ENCODE measurements at places on chromosomes 12 and 14.

GRCh38 chr14:38556252-38556651 lies 300.4 kb upstream of the CLEC14A start:
- no peak for DNase-seq

GRCh38 chr12:119446459-119446858 lies 111.9 kb downstream of the CCDC60 start:
- no peak for DNase-seq

DNA sequence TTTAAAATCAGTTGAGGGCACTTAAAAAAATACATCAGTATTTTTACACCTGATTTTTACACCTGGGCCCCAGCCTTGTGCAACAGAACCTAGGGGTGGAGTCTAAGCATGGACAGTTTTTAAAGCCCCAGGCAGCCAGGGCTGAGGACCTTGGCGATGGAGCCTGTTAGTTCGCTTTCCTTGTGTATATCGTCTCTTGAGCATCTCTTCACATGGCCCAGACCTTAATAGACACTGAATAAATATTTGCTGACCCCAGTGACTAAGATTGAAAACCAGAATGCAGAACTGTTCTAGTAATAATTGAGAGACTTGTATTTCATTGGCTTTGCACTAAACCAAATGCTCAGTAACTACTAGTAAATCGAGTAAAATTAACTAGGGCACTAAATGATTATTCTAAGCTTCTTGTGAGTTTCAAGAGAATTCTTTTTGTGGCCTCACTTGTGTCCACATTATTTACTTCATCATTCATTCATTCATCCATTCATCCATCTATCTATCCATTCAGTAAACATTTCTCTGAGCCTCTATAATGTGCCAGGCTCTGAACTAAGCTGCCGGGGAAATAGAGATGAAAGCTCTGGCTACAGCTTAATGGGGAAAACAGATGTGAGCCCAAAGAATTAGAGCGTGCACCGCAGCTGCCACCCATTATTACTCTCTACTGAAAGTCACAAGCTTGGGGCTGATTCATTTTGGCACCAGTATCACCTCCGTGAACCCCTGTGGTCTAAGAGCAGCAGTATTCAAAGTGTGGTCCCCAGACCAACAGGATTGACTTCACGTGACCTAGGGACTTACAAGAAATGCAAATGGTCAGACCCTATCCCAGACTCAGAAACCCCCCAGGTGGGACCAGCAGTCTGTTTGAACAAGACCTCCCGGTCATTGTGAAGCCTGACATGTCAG lies 30.7 kb upstream of the BCL7A start:
- peak; percentile 62 for DNase-seq

DNA sequence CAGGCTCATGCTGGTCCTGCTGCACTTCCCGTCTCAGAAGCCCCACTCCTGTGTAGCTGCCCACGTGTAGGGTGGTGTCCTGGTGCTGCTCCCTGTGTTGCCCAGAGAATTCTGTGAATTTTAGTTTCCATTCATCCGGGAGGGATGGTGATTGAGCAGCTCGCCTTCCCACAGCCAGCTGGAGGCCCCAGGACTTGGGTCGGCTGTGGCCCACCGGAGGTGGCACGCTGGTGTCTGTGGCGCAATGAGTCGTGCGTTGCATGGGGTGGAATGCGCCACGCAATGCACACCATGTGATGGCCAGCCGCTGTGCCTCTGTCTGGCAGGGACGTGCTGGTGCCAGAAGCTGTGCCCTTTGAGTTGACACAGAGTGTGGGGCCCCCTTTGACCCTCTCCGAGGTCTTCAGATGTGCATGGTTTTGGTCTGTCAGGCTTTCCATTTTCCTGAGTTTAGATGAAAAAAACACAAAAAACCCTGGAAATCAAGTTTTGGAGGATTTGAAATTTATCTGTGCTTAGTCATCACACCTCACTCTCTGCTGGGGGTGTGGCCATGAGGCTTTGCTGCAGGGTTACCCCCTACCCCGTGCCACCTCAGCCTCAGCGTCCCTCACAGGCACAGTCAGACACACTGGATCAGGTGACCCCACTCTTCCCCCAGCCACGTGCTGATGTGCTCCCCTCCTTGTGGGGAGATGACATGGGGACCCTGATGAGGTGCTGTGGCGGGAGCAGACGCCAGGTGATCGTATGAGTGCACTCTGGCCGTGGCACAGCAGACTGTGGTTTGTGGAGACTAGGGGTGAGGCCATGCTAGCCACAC lies 64.6 kb downstream of the EP400 start:
- no peak for DNase-seq

GRCh38 chr12:51811203-51812202 lies 37.0 kb downstream of the FIGNL2 start:
- DNase-seq: no peak

- DNase-seq: no peak
These were observed 10.5 kb downstream of the TCL1B start for GRCh38 chr14:95696741-95697140.

DNA sequence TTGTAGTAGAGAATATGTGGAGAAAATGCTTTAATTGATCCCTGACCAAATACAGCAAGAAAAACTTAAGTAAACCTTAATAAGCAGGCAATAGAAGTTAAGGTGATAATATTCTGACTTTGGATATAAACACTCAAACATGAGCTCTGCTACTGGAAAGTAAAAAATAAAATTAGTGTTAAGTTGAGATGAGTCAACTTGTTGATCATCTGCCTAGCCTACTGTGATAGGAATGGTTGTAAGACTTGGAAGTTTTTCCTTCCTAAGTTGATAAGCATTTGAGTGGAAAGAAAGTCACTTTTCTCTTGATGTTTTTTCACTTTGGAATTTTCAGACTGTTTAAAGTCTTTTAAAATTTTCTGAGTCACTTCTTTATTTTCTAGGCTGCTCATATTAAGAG lies 26.0 kb downstream of the ADIPOR2 start:
- DNase-seq: no peak

DNA sequence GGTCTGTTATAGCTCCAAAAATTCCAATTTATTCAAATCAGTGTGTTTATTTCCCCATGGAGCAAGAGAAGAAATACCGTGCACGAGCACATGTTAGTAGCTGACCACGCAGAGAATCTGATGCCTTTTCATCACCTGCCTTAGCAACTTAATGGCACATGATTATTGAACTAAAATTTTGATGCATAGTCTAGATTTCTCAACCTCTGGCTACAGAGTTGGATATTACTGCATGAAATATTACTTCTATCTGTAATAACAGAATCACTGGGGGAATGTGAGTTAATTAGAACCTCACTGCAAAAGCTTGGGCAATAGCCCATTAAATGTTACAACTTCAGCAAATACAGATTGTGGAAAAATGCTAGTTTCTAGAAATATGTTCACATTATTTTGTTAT lies 335.8 kb downstream of the FLRT2 start:
- no peak for DNase-seq

GRCh38 chr14:55973285-55973800 lies 144.9 kb upstream of the PELI2 start:
- DNase-seq: no peak

DNA sequence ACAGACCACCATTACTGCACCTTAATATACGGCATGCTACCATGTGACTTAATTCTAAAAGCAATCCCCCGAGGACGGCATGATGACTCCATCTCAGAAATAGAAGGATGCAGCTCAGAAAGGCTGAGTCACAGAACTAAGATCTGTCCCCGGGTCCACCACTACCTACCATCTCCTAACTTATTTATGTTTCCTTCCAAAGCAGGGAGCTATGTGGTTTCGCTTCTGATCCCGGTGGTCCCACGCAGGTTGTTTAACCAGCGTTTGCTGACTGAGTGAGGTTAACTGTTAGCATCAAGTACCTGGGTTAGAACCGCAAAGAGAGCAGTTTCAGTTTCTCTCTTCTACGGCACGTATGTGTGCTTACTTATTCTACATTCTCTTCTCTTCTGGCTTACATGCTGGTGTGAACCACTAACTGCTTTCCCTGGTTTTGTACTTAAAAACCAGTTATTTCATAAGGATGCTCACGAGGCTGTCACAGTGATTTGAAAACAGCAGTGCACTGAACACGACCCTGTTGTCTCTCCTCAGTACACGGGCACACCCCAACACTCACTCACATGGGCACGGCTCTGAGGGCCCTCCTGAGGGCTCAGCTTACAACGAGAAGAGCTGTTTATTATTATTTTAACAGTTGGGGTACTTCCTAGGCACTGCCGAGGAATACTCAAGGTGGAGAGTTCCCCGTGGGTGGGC lies 66.7 kb downstream of the CCDC88C start:
- DNase-seq: peak; percentile 79

- DNase-seq: no peak
These were observed 51.3 kb upstream of the GALNT9 start for GRCh38 chr12:132380641-132381040.

- no peak for DNase-seq
These were observed 162.7 kb downstream of the ETV6 start for GRCh38 chr12:11812241-11812585.

GRCh38 chr12:124678421-124678893 lies 111.0 kb upstream of the NCOR2 start:
- DNase-seq: no peak

- DNase-seq: no peak
These were observed 212.1 kb upstream of the RTL1 start for GRCh38 chr14:101115652-101116051.

DNA sequence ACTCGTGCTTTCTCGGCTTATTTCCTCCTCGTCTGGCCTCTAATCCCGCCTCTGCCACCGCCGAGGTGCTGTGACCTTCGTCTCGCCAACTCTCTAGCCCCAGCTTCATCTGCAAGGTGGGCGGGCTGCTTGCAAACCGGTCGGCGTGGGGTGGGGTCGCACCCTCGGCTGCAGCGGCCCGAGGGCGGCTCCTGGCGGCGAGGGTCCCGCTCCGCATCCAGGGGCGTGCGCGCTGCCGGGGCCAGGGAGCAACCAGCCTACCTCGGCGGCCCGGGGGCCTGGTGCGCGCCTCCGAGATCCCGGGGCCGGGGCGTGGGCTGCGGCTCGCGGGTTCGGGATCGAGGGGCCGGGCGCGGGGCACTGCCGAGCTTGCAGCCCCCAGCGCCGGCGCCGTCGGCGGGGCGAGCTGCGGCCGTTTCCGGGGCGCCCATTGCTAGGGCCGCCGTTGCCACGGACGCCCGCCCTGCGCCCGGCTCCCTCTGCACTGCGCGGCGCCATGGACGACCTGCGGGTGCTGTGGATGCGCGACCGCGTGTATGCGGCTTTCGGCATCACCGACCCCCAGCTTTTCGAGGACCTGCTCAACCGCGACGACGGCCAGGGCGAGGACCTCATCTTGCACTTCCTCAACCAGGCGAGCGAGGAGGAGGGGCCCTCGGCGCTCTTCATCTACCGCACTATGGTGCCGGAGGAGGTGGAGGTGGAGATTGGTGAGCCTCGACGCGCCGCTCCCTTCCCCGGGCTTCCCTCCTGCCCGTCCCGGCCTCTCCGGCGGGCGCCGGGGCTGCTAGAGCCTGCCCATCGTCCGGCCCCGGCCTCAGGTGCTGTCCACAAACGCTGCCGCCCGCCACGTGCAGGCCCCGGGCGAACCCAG lies at the start of gene DNAH10:
Gene DNAH10, plus strand, starts transcription at position 461 of the 874 bp plus-strand sequence. Its CDS starts 36 bp downstream, at position 497.
- peak; percentile 68 for DNase-seq

GRCh38 chr14:91516663-91517388 lies 6.7 kb upstream of the PPP4R3A start:
- no peak for DNase-seq

DNA sequence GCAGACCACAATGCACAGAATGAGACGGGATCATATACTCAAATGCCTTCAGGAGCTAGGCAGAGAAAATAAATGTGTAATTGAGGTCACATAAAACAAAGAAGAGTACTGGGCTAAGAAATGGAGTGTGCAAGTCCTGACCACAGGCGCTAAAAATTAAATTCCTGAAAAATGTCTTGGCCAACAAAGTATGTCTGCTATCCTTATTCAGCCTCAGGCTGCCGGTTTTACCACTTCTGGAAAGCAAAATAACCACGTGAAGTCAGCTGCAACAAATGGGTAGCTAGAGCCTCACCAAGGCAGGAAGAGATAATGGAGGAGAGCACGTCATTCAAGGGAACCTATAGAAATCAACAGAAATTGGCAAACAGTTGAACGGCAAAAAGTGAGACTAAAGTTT lies 3.1 kb downstream of the PYGL start:
- no peak for DNase-seq

DNA sequence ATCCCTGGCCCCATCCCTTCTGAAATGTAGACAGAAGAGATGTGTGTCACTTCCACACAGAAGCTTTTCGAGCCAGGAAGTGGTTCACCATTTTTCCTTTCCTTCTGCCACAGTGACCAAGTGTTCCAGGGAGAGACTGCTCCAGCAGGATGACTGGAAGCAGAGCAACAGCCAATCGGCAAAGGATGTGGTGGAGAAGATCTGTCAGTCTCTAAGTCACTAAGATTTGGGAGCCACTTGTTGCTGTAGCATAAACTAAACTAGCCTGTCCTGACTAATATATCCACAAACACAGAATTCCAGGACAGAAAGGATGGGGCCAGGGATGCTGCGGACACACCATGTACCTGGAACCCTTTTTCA lies 42.9 kb downstream of the DUSP6 start:
- no peak for DNase-seq

GRCh38 chr14:91058042-91058581 lies 2.3 kb downstream of the RPS6KA5 start:
- DNase-seq: no peak

DNA sequence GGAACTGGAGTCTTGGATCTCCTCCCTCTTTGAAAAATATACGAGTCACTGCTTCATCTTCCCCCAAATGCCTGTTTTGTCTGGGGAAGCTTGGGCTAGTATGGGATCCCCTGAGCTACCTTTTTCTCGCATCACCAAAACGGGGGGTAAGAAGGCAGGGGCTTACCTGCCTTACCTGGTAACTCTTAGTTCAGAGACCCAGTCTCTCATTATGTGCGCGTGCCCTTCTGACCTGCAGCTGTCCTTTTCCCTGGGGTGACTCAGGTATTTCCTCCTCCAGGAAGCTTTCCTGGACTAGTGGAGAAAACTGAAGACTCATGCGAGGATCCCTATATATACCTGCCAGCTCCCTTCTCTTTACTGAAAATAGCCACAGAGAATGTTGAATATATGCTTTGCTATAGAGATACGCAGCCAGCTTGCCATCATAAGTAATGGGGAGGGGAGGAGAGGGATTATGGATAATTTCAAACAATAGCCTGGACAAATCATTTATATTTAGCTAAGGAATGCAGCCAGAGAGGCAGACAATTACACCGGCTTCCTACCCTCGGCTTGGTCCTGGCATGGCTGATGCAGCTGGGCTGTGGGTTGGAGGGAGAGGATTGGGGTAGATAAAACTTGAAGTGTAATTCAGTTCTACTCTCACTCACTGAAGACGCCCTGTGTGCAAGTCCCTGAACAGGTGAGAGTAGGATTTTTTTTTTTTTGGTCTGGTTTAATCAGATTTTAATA lies 1.1 kb downstream of the TSPAN9 start:
- no peak for DNase-seq

- DNase-seq: peak; percentile 30
These were observed at the start of gene PKP2 for GRCh38 chr12:32896432-32897280. PKP2 (minus strand) TSS chr12:32896777; CDS start chr12:32896731, 46 bp downstream.

GRCh38 chr14:24852312-24853060 lies 197.5 kb downstream of the STXBP6 start:
- DNase-seq: no peak

DNA sequence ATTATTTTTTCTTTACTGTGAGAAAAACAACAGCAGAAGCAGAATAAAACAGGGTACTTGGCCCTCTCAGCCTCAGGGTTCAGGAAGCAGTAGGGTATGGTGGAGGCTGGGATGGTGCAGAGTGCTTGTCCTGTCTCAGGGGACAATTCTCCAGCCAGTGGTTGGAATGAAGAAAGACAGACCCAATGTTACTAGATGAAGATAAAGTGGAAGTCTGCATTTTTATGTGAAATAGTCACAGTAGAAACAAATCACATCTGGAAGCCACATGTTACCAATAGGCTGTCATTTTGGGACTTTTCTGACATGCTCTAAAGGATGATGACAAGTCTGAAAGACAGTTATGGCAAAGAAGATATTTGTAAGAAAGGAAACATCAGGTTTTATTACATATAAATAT lies 32.3 kb downstream of the PROX2 start:
- no peak for DNase-seq
